Adipocyte (in vitro differentiated cells): ENCODE measurements at places on chromosomes 2 and 18.

- DNase-seq: no peak
Measured at GRCh38 chr2:122322815-122323214, 567.4 kb downstream of the TSN start.

- DNase-seq: peak; percentile 78
Measured at GRCh38 chr2:190482451-190482850, 52.1 kb downstream of the NEMP2 start.

DNA sequence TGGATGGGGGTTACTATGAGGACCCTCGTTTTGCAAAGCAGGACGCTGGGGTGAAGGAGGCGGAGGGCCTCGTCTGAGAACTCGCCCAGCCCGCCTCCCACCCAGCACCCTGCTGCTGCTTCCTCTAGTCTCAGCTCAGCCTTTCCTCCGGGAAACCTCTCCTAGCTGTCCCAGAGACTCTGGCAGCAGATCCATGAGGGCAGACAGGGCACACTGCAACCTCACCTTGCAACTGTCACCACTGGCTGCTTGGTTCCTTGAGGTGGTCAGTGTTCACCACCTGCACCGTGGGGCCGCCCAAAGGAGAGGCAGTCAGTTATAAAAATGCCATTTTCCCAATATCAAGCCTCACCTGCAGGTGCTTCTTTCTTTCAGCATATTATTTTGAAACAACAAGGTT, 45.6 kb downstream of the PARD6G start:
- no peak for DNase-seq

- DNase-seq: no peak
Measured at GRCh38 chr2:101751875-101752619, 54.5 kb downstream of the MAP4K4 start.

DNA sequence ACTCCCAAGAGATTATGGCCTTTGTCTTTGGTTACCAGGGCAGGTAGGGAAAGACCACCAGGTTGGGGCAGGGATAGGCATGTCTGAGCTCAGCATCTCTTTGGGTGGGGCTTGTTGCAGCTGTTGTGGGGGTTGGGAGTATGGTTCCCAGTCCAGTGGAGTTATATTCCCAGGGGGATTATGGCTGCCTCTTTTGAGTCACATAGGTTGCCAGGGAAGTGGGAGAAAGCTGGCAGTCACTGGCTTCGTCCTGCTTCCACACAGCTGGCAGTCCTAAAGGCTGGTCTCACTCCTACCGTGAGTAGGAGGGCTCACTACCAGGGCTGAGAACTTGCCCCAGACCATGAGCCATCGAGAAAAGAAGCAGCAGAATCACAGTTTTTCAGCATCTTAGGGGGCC, 79.1 kb downstream of the LYPD6 start:
- no peak for DNase-seq

DNA sequence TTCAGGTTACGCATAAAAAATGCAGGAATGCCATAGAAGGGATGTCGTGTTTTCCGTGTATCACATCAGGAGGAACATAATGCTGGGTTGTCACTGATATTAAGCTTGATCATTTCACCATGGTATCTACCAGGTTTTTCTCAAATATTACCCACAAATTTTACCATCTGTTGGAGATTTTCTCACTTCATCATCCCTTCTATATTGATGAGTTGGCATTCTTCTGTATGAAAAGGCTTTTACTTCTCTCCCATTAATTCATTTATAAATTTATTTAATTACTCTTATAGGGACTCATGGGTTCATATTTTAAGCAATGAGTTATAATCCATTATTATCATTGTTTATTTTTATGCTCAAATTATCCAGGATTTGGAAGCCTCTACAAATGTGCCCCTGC, 608.2 kb downstream of the EPHA4 start:
- DNase-seq: no peak

DNA sequence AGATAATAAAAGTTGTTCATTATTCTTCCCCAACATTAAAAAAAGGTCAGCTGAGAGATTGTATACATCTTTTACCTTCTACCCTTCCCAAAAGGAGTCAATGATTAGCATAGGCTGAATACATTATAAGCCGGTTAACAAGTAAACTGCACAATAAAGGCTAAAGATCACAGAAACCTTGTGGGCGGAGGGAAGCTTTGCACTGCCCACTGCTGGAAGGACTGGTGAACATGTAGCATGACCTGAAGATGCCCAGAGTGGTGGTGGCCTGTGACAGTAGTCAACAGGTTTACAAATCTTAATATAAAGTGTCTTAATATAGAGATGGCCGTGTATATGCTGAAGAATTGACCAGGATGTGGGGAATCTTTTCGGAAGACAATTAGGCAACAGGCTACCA, 35.6 kb downstream of the ARL5A start:
- DNase-seq: no peak

- DNase-seq: no peak
Measured at GRCh38 chr2:127376257-127376656, 11.5 kb downstream of the MAP3K2 start.

GRCh38 chr2:19861813-19862212, 40.0 kb downstream of the TTC32 start:
- DNase-seq: peak; percentile 2

DNA sequence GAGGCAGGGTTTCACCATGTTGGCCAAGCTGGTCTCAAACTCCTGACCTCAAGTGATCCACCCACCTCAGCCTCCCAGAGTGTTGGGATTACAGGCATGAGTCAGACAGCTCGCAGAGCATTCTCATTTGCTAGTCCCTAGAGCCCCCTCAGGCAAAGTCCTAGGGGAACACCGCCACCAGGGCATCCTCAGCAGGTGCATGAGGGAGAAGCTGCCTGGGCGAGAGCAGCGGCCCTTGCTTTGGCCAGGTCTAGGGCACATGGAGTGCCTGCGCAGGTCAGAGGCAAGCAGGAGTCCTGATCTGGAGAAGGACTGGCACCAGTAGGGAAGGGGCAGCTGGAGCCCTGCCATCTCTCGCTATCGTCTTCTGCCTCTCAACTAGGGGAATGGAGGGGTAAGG, 32.4 kb downstream of the NGEF start:
- no peak for DNase-seq

DNA sequence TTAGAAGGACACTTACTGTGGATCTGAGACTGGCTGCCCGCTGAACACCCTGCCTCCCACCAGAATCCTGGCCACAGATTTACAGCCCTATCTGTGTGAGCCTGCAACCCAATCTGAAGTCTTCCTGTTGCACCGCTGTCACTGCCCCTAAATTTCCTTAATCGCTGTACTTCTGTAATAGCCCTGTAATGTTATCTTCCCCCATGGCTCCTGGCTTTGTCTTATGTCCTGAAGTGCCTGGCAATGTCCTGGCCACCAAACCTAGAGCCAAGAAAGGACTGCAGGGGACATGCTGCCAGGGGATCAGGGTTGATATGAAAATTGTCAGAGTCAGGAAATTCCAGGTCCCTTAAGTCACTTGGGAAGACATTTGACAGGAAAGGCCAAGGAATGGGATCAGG, 52.7 kb downstream of the FHOD3 start:
- no peak for DNase-seq

DNA sequence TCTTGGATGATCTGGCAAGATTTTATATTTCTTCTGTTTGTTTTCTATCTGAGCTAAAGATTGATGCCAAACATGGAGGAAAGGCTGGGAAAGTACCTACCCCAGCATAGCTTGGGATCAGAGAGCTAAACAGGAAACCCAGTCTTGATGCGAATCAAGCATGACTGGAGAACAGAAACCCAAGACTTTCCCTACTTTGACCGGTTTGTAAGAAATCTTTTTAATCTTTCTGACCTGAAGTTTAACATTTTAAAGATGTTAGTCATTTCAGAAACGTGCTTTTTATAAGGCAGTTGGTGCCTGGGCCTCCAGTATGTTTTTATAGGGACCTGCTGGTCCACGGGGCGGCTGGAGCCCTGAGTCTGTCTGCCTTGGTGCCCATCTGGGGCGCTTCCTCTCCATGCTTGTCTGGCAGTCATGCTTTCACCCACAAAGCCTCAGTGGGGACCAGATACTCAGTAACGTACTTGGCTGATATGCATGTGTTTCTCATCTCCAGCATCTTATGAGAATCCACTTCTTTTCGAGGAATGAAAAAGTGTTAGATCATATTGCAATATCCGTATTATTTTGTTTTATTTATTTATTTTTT, 266.5 kb downstream of the PTGR3 start:
- peak; percentile 38 for DNase-seq

- DNase-seq: no peak
Measured at GRCh38 chr2:206011795-206012194, 74.2 kb downstream of the INO80D start.

- DNase-seq: no peak
Measured at GRCh38 chr18:45458033-45458432, 157.2 kb upstream of the SLC14A2 start.

DNA sequence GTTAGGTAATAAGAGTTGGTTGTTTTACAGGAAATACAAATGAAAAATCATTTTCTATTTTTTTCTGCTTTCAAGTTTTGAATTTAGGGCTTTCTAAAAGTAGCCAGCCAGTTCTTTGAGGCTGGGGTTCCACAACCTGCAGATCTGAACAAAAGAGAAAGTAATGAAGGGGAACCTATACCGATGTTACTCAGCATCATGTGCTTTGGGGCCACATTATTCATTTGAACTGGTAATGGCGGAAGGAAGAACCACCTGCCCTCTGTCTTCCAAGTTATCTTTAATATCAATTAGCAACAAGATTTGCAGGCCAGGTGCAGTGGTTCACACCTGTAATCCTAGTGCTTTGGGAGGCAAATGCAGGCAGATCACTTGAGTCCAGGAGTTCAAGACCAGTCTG, 12.9 kb upstream of the MRO start:
- no peak for DNase-seq

DNA sequence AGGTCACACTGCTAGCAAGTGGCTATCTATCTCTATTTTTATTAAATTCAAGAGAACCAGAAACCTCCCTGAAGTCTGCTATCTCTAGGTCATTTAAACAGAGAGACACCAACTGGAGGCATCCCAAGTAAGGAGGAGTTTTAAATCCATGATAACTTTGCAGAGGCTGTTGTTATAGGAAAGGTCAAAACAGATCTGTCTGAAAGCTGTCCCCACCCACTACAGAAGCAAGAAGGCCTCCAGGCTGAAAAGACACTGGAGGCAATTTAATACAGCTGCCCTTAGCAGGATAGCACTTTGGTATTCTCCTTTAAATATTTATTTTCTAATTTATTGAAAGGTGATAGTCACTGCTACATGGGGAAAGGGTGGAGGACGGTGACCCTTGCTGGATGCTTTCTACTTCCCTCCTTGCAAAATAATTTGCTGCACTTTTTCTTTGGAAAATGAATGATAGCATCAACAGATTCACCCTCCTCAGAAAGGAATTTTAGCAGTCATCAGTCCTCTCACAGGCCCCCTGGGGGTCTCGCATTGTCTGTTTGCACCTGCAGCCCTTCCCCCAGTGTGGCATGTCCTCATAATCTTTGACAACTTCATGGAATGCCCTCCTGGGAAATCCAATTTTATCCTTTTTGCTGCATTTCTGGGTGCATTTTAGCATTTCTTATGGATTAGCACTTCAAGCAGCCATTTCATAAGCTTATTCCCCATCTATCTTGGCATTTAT, 429.5 kb upstream of the TNP1 start:
- DNase-seq: no peak

DNA sequence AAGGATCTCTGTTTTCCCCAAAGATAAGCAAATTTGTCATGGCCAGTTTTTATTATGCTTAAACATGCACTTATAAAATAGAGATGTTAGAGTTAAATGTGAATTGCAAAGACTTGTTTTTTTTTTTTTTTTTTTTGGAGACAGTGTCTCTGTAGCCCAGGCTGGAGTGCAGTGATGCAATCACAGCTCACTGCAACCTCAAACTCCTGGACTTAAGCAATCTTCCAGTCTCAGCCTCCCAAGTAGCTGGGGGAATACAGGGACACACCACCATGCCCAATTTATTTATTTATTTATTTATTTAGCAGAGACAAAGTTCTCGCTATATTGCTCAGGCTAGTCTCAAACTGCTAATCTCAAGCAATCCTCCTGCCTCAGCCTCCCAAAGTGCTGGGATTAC, 15.1 kb downstream of the PHOSPHO2 start:
- peak; percentile 34 for DNase-seq
